Astrocyte of the spinal cord (primary cell): ENCODE measurements at places on chromosomes 12 and 14.
A peak's percentile ranks its signal among the peaks of the same experiment; 100 is the strongest.

GRCh38 chr12:18700271-18700670 lies 37.5 kb downstream of the PLCZ1 start:
- peak; percentile 85 for DNase-seq

DNA sequence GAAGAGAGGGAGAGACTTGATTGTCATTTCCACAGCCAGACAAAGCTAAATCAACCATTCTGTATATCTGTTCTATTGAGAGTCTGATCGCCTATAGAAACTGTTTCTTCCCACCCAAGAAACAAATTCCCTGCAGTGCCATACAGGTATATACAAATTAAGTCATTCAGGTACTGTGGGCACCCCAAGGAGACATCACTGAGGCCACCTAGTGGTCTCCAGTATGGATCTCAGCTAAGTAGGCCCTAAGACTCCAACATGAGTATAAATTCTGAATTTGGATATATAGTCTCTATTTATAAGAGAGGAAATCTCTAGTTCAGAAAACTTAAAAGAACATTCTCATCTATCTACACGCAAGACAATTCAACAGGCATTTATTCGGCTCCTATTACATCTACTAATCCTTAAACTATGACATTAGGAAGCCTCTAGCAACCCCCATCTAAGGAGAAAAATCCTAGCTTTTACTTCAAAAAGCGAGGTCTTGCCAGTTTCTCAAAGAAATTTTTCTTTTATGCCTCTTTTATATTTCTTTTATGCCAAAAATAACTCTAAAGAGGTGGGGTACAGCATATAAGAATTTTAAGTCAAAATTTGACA lies 62.6 kb downstream of the DCAF5 start:
- DNase-seq, result peak; percentile 34

DNA sequence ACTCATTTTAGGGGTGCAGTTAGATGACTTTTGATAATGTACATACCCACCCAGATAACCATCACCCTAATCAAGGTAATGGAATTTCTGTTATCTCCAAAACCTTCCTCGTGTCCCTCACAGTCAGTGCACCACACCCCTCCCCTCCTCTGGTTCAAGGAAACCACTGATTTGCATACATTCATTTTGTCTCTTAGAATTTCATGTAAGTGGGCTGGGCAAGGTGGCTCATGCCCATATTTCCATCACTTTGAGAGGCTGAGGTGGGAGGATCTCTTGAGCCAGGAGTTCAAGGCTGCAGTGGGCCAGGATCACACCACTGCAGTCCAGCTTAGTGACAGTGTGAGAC lies 15.7 kb downstream of the ADIPOR2 start:
- no peak for DNase-seq

DNA sequence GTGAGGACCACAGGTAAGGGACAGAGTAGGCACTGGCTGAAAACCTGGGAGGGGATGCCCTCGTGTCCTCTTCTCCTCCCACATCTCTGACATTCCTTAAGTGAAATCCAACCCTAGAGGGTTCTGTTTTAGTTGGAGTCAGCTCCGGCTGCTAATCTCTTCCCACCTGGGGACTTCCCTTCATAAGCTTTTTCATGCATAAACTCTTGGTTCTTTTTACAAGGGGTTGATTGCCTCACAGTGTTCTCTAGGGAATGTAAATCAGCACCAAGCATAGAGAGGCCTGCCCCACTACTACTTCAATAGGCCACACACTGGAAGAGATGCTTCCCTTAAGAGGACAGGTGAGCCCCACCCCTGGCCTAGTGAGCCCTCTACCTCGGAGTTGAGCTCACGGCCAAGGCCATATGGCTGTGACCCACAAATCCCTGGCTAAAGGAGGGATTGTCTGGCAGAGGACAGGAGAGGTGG lies 3.2 kb upstream of the SYNDIG1L start:
- DNase-seq, result no peak

GRCh38 chr12:49220972-49221371 lies 32.1 kb upstream of the TUBA1A start:
- no peak for DNase-seq

GRCh38 chr14:78519863-78520262 lies 349.7 kb downstream of the NRXN3 start:
- DNase-seq, result peak; percentile 8

- DNase-seq, result no peak
Observed at GRCh38 chr14:104879201-104879982, 14.3 kb downstream of the CEP170B start.

- DNase-seq, result no peak
Observed at GRCh38 chr14:105061428-105062047, 3.7 kb downstream of the GPR132 start.

DNA sequence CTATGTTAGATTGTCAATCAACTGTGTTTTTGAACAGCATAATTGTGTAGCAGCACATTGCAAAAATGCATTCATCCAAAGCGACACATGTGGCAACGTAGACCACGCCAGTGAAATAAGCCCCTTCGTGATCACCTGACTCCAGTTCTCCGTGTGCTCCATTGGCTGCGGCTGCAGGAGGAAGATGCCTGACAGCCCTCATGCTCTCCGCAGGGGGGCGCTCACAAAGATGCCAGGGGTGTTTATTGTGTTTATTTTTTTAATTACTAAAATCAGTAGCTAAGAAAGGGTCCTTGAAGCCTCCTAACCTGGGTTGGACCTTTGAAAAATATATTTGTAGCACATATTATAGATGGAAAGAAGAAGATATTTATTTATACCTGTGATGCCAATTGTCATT lies 116.3 kb downstream of the SLC15A4 start:
- no peak for DNase-seq

DNA sequence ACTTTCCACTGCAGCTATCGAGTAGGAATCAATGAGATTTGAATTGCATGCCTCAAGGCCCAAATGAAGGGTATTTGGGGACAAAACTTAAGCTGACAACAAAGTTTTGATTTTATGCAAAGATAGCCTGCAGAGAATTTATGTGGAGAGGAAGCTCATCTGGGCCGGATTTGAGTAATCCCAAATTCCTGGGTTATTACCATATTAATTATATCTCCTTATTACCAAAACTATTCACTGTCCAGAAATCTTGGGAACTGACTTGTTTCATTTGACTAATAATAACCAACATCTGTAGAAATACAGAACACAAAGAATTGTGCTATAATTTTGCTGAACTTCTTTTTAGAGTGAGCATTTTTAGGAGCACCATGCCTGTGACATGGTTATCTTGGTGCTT lies 70.4 kb downstream of the KITLG start:
- DNase-seq, result no peak

DNA sequence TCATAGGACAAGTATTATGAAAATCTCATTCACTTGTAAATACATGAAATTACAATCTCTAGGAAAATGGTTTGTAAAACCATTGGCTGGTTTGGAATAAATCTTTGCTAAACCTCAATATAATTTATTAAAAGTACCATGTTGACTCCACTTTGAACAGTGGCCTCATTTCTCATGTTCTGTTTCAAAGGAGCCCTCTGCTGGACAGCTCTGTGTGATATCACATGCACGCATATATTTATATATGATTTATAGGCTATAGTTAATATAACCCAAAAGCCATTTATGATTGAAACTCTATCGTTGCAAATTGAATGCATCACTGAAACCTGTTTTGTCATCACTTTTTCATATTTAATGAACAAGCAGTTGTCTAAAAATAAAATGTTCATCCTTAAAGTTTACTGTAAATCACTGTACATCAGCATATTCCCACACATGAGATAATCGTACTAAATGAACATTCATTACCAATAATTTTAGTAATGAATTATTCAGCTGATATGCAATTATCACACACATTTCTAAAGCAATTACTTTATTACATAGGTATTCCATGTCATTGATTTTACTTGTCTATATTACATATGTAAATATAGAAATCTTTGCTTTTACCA lies 493.8 kb downstream of the NPAS3 start:
- peak; percentile 55 for DNase-seq

DNA sequence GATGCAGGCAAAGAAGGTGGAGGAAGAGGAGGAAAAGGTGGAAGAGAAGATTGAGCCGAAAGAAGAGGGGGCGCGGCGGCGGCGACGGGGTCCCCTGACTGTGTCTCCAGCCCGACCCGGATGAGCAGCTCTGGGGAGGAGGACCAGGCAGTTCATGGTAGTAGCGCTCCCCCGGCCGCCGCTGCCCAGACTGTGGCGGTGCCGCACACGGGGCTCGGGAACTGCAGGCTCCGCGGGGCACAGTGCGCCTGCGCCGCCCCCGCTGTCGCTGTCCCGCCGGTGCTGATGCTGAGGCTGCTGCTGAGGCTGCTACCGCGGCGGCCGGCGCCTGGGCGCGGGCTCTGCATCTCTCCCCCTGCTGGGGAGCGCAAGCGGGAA lies at the start of gene KCNH5:
TSS of gene KCNH5 (minus strand) at position 225 of the 378 bp plus-strand sequence. CDS start 272 bp downstream, outside the sequence.
- peak; percentile 46 for DNase-seq

GRCh38 chr14:85093631-85094330 lies 436.2 kb upstream of the FLRT2 start:
- DNase-seq, result peak; percentile 42

GRCh38 chr12:106436164-106436563 lies 78.6 kb downstream of the POLR3B start:
- peak; percentile 41 for DNase-seq

DNA sequence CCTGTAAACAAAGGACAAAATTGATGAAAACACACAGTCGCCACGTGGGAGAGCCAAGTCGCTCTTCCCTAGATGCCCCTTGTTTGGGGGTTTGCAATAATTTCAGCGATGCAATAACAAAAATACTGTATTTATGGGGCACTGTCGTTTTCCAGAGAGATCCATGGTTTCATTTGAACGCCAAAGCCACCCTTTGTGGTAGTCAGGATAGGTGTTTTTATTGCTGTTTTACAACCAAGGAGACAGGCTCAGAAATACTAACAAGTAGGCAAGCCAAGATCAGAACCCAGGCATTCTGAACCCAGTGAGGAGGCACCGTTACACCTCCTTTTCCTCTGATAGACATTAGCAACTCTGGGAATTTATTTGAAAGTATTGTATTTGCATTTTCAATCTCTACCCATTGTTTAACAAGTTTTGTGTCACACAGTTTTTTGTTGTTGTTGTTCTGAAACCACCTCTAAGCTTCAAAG lies 831 bp upstream of the BTBD7 start:
- DNase-seq, result peak; percentile 22

DNA sequence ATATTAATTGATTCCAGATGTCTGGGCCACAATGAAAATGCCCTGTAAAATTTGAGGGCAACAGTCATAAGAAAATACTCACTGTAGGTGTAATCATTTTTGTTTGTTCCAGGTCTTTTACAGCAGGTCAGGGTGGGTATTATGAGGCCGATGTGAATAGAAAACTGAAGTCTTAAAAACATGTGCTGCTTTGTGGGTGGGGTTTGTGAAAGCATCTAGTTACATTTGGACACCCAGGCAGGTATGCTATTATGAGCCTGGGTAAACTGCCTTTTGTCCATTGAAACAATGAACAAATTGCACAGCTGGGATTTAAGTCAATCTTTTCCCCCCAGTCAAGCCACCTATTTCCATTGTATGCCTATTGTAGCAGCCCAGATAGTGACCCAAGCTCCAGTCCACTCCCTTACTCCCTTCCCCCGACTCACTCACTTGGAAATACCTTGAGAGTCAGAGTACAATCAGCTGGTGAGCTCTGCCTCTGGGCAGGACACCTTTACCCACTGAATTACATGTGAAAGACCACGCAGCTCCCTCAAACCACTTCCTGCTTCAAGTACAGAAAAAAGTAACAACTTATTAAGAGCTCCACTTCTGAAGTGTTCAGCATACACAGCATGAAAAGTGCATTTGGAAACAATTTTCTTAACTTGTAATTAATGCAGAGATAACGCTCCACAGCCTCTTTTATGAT lies 1.8 kb downstream of the IGF1 start:
- DNase-seq, result no peak

GRCh38 chr14:96727491-96727890 lies 69.7 kb upstream of the VRK1 start:
- DNase-seq, result no peak

DNA sequence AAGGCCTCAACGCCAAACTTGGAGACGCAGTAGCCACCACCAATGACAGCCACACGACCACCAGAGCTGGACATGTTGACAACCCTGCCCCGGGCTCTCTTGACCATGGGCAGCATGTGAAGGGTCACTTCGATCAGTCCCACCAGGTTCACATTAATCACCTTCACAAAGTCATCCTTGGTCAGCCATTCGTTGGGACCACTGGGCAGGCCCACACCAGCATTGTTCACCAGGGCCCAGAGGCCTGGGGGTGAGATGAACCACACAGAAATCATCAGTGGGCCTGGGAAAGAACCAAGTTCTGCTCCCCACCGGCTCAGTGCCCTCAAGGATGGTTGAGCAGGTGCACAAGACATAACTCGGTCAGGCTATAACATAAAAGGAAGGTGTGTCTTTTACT lies 4.0 kb downstream of the SDR9C7 start:
- no peak for DNase-seq

DNA sequence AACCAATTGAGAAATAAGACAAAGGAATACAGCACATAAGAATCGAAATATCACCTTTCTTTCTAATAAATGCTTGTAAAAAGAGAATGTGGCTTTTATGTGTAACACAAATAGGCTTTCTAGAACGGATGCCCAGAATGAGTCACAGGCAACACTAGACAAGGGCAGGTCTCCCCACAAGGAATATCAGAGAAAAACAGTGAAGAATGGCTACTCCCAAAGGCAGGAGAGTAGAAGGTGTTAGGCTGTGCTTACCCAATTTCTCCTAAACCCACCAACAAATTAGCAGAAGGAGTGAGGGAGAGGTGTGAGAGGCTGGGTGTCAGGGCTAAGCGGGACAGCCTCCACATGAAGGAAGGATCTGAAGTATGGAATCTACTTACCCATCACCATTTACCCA lies 55.2 kb downstream of the GALNT4 start:
- DNase-seq, result peak; percentile 73

GRCh38 chr12:64402181-64402580 lies 2.0 kb upstream of the XPOT start:
- DNase-seq, result no peak

GRCh38 chr12:12267742-12268200 lies 927 bp upstream of the LRP6 start:
- no peak for DNase-seq

DNA sequence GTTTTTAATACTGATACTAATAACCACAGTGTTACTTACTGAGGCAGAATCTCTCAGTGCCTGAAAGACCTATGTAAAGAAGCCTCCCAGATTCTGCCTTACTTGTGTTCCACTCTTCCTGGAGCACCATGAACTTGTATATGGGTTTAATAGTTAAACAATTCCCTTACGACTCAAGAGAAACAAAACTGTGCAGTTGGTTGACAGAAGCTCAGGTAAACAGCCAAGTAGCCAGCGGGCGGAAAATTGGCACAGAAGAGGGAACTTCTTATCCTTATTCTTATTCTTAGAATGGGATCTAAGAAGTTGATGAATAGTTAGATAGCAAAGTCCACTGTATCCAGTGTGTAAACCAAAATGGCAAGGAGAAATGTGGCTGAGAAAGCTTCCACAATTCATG lies 22.7 kb upstream of the MAGOHB start:
- no peak for DNase-seq

GRCh38 chr12:100576331-100577036 lies 3.0 kb downstream of the GAS2L3 start:
- DNase-seq, result peak; percentile 71

DNA sequence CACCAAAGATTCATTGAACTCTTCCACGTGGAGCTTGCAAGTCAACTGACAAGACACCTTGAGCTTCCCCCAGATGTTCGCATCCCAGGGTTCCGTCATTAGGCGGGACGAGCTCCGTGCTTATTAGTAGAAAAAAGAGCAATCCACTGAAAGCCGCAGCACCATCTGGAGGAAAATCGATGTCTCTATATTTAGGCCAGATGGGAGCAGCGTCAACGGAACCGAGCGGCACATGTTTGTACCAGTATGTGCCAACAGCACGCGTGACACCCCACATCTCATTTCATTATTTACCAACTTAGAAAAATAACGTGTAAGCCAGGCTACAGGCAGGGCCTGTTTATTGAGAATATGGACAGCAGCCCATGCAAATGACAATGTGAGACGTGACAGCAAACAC lies 45.8 kb upstream of the TMEM132D start:
- DNase-seq, result no peak
